NAMALWA (cell line): ENCODE measurements at places on chromosomes 2 and 18.

DNA sequence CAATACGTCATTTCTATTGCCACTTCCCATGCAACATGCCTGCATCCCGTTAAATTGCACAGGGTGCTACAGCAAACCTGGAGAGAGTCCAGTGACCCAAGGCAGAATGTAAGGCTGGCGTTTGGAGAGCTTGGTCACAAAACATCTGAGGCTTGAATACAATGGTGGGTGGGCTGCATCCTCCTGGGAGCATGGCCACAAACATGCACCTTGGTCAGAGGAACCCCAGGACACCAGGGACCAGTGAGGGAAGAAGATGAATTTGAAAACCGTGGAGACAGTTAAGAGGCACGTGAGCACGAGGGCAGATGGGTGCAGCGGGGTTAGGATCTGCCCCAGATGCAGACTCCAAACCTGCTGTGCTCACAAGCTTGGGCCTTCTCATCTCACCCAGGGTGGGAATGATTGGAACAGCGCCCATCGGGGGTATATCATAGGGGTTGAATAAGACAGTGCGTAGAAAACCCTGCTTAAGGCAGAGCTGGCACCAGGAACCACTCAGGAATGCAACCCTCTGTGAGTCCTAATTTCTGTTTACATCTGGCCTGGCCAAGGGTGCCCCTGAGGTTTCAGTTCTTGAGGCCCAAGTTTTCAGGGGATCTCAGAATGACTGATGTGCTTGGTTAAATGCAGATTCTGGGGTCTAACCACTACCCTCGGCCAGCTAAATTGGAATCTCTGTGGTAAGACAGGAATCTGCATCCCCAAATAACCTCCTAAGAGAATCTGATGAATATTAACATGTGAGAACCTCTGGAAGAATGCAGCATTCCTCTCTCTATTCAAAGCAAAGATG lies 97.2 kb downstream of the ARL4C start:
- no peak for DNase-seq

DNA sequence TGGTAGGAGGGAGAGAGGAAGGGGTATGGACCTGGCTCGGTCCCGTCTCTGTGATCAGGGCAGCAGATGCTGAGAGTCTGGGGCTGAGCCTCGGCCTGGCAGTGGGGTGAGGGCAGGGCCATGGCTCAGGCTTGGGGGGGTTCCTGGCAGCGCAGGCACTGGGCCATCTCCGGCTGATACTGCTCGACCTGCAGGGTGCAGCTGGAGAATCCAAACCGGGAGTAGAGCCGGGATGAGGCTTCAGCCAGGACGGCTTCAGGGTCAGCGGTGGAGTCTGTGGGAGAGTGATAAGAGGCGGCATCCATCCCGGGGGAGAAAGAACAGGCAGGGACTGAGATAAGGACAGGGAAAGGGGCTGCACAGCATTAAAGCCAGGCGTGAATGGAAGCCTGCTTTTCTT lies 7.7 kb downstream of the SLC30A3 start:
- DNase-seq = no peak

- DNase-seq = no peak
Observed at GRCh38 chr2:48175254-48175653, 269.0 kb upstream of the FBXO11 start.

GRCh38 chr2:173238831-173239230 lies 115.8 kb upstream of the CDCA7 start:
- no peak for DNase-seq

DNA sequence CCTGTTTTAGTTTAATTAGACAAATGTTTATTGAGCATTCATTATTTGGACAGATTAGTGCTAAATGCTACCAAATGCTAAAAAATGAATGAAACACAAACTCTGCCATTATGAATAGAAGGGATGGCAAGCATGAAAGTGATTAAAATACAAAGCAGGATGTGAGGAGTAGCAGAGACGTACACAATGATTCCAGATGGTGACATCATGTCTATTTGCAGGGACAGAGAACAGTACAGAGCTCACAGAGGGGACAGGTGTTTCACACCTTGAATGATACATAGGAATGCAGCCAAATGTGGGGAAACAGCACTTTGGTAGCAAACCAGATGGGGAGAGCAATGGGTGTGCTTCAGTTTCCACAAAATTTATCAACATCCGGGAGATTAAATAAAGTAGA lies 76.3 kb downstream of the CD226 start:
- no peak for DNase-seq
